ENCODE measurements at places on chromosomes 7 and 10. TPM values are rescaled to one million over a fixed set of nuclear protein-coding genes. Genes with fewer than 3 reads are reported as not detected.
A peak's percentile ranks its signal among the peaks of the same experiment; 100 is the strongest.

DNA sequence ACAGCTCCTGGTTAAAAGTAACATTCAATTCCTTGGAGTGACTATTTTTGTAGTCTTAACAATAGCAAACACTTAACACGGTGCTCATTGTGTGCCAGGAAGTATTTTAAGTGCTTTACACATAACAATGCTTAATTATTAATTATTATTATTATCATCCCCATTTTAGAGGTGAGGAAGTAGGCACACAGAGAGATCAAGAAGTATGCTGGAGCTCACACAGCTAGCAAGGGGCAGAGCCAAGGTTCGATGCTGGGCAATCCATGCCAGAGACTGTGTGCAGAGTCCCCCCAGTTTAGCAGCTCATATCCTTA is 48.2 kb upstream of the SMNDC1 start:
- no peaks in the 10 kb centered on the region for H3K27me3 ChIP-seq
- H3K27ac ChIP-seq, result no peak overlapping the region
- no peak for DNase-seq
- H3K36me3 ChIP-seq, result no peaks in the 10 kb centered on the region
- no peaks in the 10 kb centered on the region for H3K4me1 ChIP-seq
- no peak overlapping the region for H3K4me3 ChIP-seq

DNA sequence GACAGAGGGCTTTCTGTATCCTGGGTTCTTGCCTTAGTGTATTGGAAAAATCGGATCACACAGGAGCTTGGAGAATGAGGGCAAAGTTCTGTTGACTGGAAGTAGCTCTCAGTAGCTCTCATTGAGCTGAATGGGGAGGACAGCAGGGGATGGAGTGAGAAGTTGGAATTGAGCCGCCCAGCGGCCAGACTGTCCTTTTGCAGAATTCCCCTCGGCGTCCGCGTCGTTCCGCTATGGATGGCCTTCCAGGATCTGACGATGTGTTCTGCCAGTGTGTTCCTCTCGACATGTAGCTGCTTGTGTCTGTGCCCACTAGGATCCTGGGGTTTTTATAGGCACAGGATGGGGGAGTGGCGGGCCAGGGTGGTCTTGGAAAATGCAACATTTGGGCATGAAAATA is 351.8 kb upstream of the SEMA3A start:
- no peaks in the 10 kb centered on the region for H3K4me1 ChIP-seq
- no peak overlapping the region for H3K27ac ChIP-seq
- no peaks in the 10 kb centered on the region for H3K36me3 ChIP-seq
- no peak overlapping the region for H3K4me3 ChIP-seq

- peaks cover 9% of the 10 kb centered on the region for H3K4me1 ChIP-seq
- peaks cover 15% of the 10 kb centered on the region for H3K27me3 ChIP-seq
- DNase-seq, result no peak
- H3K36me3 ChIP-seq, result no peaks in the 10 kb centered on the region
- peak within 1 kb of the TSS; percentile 2 for H3K4me3 ChIP-seq
Observed at GRCh38 chr7:146116521-146117222, at the start of gene CNTNAP2. CNTNAP2 (plus strand) TSS chr7:146116801; CDS start chr7:146116877, 76 bp downstream.

CYP3A7 gene
- polyA plus RNA-seq, result not detected

CLCN1 gene
- 0.14 TPM for polyA plus RNA-seq

CHST15 gene
- polyA plus RNA-seq, result 82.1 TPM

GRCh38 chr7:139131-139530 is 53.2 kb upstream of the FAM20C start:
- no peaks in the 10 kb centered on the region for H3K27me3 ChIP-seq
- no peak for DNase-seq
- peaks cover 23% of the 10 kb centered on the region for H3K4me1 ChIP-seq
- no peaks in the 10 kb centered on the region for H3K36me3 ChIP-seq
- H3K27ac ChIP-seq, result no peak overlapping the region
- H3K4me3 ChIP-seq, result no peak overlapping the region

GRCh38 chr7:43163885-43164284 is 51.4 kb downstream of the HECW1 start:
- no peak overlapping the region for H3K27ac ChIP-seq
- no peak overlapping the region for H3K4me3 ChIP-seq
- peaks cover 20% of the 10 kb centered on the region for H3K4me1 ChIP-seq
- no peak for DNase-seq
- no peaks in the 10 kb centered on the region for H3K36me3 ChIP-seq

DNA sequence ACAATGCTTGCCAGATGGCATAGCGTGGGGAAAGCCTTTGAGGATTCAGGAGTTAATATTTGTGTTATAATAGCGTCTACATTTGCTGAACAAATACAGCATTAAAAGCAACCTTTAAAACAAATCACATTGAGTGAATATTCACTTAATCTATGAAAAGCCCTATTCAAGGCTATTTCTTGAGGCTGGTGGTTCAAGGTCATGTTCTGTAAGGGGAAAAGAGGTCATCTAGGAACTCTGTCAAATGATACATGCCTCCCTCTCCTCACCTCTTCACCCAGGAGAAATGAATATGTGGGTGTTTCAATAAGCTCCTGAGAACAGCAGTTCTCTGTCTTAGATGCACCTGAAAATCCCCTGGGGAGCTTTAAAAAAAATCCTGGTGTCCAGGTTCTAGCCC is 303.0 kb downstream of the ELMO1 start:
- H3K27ac ChIP-seq, result no peak overlapping the region
- no peak overlapping the region for H3K4me3 ChIP-seq
- H3K36me3 ChIP-seq, result peaks cover 2% of the 10 kb centered on the region
- no peak for DNase-seq
- H3K27me3 ChIP-seq, result no peaks in the 10 kb centered on the region

- no peak overlapping the region for H3K4me3 ChIP-seq
- peaks cover 34% of the 10 kb centered on the region for H3K36me3 ChIP-seq
- H3K27ac ChIP-seq, result peak overlapping the region; percentile 28
- no peaks in the 10 kb centered on the region for H3K27me3 ChIP-seq
- peaks cover 4% of the 10 kb centered on the region for H3K4me1 ChIP-seq
Observed at GRCh38 chr10:22597138-22597537, 117.2 kb downstream of the PIP4K2A start.

RAB11FIP2 gene
- 6.7 TPM for polyA plus RNA-seq

GRCh38 chr7:45143616-45144015 is 14.0 kb upstream of the RAMP3 start:
- H3K27ac ChIP-seq, result no peak overlapping the region
- DNase-seq, result no peak
- H3K4me3 ChIP-seq, result no peak overlapping the region
- H3K36me3 ChIP-seq, result no peaks in the 10 kb centered on the region

DNA sequence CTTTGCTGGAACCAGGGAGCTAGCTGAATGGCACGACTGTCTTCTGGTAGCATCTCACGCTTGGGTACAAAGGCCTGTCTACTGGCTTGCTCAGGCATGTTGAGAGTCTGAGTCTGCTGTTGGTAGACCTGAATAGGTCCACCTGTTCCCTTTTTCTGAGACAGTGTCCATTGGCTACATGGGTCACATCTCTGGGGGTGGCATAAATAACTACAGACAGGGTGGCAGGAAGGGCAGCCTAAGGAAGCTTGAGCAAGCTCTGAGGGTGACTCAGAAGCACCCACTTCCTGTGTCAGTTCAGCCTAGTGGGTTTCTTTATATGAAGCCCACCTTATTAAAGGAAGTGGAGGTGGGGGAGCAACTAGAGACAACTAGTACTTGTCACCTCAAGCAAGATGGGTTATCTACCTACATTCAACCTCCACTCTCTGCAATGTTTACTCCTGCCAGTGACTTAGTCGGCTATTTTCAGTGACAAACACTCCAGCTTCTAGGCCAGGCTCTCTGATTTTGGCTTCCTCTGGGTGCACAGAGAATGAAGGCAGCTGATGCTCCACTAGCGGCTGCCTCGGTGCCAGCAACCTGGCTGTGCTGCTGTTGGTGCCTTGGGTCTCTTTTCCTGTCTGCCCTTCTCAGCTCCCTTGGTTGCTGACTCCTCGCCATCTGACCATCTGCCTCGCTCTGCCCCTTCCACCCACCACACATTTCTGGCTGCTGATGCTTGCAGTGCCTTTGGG is 5.7 kb upstream of the ZYX start:
- H3K27ac ChIP-seq, result peak overlapping the region; percentile 94
- peak; percentile 86 for DNase-seq
- H3K4me3 ChIP-seq, result peak overlapping the region; percentile 71

LIPK gene
- not detected for polyA plus RNA-seq

DNA sequence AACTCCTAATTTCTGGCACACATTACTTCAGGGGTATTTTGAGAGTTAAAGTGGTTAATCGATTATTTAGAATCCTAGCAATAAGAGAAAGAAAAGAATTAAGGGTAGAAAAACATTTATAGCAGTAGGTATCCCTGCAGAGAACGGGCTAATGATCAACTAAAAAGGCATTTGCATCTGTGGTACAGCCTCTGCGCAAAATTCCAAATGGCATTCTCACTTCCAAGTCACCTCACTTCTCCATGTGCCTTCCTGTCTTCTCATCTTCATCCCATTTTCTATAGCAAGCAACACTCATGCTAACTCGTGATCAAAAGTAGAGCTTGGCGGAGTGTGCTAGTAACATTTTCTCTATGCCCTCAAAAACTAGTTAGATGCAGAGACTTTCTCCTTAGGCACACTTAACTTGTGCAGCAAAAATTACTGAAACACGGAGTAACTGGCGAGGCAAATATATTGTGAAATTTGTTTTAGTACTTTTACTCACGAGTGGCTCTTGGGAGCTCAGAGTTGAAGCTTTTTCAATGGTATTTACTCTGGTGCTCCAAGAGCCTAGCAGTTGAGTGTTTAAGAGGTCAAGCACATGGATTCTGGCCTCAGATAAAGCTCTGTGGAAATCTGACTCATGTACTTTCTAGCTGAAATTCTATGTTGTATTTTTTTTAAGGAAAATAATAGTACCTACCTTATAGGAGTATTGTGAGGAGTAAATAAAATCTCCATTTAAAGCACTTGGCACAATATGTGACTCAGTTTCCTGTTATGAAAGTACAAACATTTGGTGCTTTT is 65.1 kb downstream of the MET start:
- DNase-seq, result no peak
- H3K4me1 ChIP-seq, result no peaks in the 10 kb centered on the region
- H3K4me3 ChIP-seq, result no peak overlapping the region
